ENCODE measurements at places on chromosomes 13 and 19.

DNA sequence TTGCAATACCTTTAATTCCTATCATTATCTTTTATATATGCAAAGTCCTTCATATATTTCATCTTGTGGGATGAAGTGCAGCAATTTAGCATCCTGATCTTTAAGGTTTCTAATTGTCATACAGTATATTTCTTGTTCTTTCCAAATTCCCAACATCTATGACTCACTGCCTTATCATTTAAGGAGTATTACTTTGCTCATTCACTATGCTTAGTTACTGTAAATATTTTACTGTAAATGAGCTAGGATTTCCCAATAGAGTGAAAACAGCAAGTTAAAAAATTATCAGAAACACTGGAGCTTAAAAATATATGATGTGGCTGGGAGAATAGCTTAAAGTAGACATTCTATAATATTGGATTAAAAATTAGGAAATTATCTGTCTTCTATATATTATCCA is 69.9 kb downstream of the SLITRK6 start:
- no peak for DNase-seq

GRCh38 chr19:35265900-35266519 is 2.8 kb upstream of the USF2 start:
- DNase-seq = no peak

DNA sequence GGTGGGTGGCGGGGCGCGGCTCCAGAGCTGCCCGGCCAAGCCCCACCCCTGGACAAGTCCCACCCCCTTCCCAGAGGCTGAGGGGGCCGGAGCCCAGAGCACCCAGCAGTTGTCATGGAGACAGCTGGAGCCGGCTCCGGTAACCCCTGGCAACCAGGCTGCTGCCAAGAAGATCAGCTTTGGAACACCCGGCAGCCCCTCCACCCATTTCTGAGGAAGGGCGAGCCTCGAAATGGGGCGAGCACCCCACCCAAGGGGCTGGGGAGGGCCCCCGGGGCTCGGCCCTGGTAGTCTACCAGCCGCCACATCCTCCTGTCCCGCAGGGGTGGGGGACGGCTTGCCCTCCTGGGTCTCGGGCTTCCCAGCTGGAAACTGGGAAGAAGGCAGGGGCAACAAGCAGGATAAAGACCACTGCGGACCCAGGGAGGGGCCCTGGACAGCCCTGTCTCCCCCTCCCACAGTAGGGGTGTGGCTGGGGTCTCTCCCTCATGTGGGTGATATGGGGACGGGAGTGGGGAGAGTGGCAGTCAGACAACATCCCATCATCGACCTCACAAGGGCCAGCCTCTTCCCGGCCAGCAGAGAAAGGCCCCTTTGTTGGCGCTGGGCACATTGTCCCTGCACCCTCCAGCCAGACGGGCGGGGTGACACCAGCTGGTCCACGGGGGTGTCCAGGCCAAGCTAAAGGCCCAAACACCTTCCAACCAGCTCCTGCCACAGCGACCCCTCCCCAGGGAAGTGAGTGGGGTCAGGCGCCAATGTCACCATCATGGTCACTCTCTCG is 1.5 kb downstream of the CERS1 start:
- DNase-seq = peak; percentile 92

GRCh38 chr13:105990256-105990958 is 545.1 kb downstream of the EFNB2 start:
- DNase-seq = no peak

DNA sequence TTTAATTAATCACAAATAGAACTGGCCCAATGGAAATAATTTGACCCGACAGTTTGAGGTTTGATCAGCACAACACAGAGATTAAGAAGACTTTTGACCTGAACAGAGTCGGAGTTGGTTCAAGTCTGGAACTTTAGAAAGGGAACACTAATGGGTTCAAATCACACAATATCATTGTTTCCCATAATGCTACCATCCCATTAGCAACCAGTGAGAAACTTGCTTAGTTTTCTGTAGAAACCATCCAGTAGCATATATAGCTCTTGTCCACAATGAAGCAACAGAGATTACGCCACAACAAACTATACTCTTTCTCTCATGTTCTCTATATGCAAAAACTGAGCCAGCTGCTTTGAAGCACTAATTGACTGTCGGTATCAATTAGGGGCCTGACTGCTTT is 376.9 kb upstream of the SPRY2 start:
- DNase-seq = no peak

DNA sequence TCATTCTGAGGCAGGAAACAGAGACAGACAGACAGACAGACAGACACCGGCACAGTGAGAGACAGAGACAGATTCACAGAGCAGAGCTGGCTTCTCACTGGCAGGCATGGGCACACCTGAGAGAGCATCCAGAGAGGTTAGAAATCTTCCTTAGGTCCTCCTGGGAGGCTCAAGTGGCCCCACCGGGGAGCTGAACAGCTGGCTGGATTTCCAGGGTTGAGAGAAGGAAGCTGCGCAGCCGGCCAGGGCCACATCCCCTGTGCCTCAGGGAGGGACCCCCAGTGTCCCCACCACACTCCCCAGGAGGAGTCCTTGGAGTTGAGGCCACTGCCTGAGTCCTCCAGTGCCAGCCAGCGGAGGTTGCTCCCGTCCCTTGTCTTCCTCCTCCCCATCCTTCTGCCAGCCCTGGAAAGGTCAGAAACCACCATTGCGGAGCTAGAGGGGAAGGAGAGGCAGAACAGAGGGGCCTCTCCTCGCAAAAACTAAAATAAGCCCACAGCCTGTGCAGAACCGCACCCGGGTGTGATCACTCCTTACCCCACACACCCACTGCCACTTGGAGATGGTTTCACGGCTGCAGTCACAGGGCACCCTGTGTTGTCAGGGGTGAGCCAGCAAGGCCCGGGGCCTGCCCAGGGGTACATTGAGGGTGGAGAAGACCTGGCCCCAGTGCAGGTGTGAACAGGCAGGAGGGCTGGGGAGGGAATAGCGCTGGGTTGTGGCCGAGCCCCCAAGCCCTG is 4.2 kb downstream of the FFAR3 start:
- DNase-seq = no peak

DNA sequence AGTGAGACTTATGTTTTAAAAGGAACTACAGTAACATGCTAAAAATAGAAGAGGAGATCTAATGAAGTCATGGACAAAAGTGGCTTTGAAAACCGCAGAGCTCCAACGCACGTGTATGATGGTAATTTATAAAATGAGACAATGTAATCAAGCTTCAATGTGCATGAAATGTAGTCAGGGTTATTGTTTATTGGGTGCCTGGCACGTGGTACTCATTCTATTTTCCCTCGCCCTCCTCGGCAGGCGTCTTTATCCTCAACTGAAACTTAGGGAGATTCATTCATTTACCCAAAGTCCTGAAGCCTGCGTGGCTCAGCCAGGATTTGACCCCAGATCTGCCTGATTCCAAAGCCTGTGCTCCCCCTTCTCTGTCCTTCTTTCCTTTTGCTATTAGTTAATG is 79.8 kb downstream of the CHST8 start:
- DNase-seq = no peak

GRCh38 chr13:94967183-94968039 is 255.1 kb upstream of the SOX21 start:
- peak; percentile 86 for DNase-seq

DNA sequence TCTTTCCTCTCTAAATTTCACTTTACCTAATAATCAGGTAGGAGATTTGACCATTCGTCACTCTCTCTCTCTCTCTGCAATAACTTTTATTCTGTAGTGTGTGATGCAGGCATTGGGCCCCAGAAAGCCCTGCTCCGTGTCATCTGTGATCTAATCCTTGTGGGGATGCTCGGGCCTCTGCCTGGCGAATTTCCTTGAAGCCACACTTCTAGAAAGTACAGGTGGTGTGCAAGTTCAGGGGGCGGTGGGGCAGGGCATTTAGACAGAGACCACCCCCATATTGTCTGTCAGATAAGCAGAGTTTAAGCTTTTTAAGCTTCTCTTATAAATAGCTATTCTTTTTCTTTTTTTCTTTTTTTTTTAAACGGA is 53.4 kb upstream of the GPR12 start:
- DNase-seq = no peak

DNA sequence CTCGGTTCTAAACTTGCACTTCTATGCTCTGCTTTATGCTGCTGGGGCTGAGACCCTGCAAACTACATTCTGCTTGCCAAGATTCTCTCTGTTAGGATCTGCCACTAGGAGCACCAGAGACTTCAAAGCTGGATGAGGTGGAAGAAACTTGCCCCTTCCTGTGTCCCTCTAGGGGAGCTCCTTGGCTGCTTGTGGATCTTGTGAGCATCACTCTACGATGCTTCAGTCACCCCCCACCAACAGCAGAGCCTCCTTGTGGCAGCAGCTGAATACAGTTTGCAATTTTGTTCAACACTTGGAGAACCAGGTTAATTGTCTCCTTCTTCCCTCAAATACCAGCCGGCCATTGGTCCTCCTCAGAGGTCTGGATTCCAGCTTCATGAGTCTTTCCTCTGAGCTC is 310.6 kb downstream of the FGF14 start:
- peak; percentile 18 for DNase-seq

- no peak for DNase-seq
Measured at GRCh38 chr13:34822650-34823049, 119.4 kb upstream of the NBEA start.

DNA sequence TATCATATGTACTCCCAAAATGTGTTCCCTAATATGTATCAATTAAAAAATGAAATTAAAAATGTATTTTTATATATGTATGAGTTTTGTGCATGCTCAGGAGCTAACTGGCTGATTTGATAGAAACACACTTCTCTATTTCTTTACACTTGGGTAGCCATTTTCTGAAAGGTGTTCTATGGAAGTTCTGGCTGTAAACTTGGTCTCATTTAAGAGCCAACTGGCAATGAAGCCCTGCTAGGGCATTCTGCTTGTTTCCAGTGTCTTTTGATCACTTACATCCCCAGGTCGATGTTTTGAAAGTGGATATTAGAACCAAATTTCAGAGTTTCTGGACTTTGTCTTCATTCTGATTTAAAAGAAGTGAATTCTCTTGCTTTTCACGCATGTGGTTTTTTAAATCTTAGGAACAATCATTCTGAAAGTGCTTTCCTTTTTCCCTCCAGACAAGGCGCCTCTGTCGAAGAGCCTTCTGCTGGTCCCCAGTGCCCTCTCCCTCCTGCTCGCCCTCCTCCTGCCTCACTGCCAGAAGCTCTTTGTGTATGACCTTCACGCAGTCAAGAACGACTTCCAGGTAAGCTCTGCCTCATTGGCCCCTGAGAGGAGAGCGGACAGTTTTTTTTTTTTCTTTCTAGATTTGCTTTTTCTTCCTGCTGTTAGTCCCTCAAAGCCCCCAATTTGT is 20.1 kb downstream of the GPR18 start:
- DNase-seq = no peak

GRCh38 chr13:49998714-49999624 is 2.1 kb downstream of the TRIM13 start:
- DNase-seq = no peak

- DNase-seq = no peak
Measured at GRCh38 chr13:95216182-95216581, 85.1 kb downstream of the ABCC4 start.

GRCh38 chr13:40756042-40756441 is 14.9 kb downstream of the MRPS31 start:
- no peak for DNase-seq

GRCh38 chr19:48203222-48203793 is 32.8 kb downstream of the ZSWIM9 start:
- no peak for DNase-seq

DNA sequence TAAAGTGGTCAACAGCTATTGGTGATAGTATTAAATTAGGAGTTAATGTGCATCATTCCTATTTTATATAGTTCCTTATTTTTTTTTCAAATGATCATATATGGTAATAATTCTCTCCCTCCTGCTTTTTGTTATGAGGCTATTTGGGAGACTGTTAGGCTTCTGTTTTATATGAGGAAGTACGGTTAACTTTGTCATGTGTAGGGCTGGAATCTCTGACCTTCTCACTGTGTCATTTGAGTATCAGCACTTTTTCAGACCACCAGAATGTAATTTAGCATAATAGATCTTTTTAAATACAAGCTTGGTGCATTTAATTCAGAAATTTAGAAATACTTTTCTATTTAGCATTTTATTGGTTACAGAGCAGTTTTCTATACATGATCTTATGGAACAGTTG is 7.7 kb downstream of the DGKH start:
- no peak for DNase-seq

- no peak for DNase-seq
Measured at GRCh38 chr13:46620029-46620428, 67.1 kb downstream of the LRCH1 start.

- no peak for DNase-seq
Measured at GRCh38 chr13:74883834-74884233, 598.1 kb downstream of the TBC1D4 start.

- DNase-seq = no peak
Measured at GRCh38 chr13:55013051-55013450, 1984.4 kb downstream of the OLFM4 start.

DNA sequence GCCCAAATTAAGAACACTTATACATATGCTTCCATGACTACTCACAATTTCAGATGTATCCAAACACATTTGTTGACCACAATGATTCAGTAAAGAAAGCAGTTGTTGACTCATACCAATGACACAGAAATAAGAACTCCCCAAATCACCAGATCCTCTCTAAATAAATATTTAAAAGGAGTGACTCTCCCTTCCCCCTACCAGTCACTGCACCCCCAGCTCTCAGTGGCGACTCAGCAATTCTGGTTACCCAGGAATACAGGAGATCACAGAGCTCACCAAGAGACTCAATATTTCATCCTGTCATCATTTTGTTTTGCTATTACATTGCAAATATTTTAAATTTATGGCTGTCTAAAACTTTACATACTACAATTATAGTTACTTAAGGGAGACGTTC is 131.5 kb downstream of the RGCC start:
- no peak for DNase-seq

GRCh38 chr19:38592940-38593339 is 24.8 kb downstream of the MAP4K1 start:
- no peak for DNase-seq

DNA sequence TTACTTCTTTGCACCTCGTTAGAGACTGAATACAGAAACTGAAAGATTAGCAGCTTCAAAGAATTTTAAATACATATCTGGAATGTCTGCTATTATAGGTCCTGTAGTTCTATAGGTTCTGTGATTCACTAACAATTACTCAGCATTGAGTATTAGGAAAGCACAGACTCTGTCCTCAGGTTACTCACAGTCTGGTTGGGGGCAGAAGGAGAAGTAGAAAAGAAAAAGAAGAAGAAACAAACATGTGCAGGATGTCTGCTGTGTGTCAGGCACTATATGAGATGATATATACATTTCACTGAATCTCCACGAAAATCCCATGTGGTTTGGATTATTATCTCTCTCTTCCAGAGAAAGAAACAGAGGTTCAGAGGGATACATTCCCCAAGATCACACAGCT is 40.1 kb downstream of the SERTM1 start:
- DNase-seq = no peak

GRCh38 chr13:74868049-74868448 is 613.9 kb downstream of the TBC1D4 start:
- no peak for DNase-seq

- DNase-seq = peak; percentile 55
Measured at GRCh38 chr13:32314271-32315237, 609 bp downstream of the ZAR1L start.

Measured in D341Med (cell line).